CD4-positive, alpha-beta T cell treated with Interleukin-15 for 1 hour (primary cell): ENCODE measurements at places on chromosomes 1 and 21.

- no peak for DNase-seq
Measured at GRCh38 chr1:104768466-104768865, 1018.8 kb downstream of the AMY1C start.

GRCh38 chr1:196372896-196373536 lies 235.2 kb downstream of the KCNT2 start:
- DNase-seq, result no peak

DNA sequence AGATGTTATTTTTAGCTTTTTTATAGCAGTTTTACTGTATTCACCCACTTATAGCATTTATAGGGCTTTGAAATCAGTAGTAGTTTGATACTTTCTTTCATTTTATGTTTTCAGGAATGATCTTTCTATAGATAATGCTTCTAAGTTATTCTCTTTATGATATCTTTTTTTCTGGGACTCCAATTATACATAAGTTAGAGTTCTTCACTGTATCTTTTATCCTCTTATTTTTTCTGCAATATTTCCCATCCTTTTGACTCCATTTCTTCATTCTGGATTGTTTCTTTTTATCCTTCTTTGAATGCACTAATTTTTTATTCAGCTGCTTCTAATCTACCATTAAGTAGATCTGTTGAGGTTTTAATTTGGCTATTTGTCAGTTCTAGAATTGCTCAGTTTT lies 73.1 kb downstream of the FMN2 start:
- no peak for DNase-seq

GRCh38 chr1:155884031-155884960 lies 24.9 kb downstream of the SYT11 start:
- DNase-seq, result no peak

DNA sequence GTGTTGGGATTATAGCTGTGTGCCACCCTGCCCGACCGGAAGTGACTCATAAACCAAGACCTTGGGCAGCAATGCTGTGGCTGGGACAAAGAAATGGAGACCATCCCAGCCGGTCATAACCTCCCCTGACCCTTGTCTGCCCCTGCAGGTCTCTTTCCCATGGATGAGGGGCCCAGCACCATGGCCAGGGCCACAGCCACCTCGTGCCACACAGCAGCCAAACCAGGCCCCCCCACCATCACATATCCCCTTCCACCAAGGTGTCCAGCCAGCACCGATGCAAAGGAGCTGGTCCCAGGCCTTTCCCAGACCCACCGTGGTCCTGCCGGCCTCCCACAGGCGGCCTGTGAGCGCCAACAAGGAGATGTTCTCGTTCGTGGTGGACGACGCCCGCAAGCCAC lies 42.2 kb downstream of the FHAD1 start:
- DNase-seq, result no peak

DNA sequence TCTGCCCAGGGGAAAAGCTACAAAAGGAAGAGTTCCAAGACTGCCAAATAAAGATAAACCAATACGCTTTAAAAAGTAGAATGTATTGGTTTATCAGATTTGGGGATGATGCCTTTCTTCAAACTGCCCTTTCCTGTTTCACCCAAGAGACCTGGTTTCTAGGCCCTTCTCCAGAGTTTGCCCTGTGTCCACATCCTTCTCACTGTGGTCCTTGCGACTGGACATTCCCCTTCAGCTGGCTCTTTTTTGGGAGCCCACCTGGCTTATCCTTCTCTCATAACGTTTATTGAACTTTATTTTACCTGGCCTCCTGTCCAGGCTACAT lies 490 bp upstream of the CZIB start:
- no peak for DNase-seq

DNA sequence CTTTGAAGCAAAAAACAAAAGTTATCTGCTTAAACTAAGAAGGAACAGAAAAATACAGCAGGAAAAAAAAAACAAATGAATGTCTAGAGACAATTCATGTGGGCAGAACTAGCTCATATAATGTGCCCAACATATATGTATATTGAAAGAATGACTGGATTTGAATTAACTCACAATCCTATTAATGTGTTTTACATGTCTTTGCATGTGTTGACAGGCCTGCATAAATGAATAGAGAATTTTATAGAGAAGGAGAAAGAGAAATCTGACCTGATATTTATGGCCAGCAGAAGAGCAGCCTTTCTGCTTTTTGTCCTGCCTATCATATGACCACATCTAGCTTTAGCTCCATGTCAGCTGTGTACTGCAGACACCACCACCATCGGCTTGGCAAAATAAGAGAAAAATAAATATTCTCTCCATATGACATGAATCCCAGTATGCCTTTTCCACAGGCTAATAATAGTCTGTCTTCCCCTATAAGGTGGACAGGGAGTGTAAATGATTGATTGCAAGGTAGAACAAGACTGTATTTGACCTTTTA lies 171.5 kb upstream of the PALMD start:
- DNase-seq, result no peak

- DNase-seq, result no peak
Measured at GRCh38 chr1:224679606-224680005, 63.5 kb downstream of the CNIH3 start.

DNA sequence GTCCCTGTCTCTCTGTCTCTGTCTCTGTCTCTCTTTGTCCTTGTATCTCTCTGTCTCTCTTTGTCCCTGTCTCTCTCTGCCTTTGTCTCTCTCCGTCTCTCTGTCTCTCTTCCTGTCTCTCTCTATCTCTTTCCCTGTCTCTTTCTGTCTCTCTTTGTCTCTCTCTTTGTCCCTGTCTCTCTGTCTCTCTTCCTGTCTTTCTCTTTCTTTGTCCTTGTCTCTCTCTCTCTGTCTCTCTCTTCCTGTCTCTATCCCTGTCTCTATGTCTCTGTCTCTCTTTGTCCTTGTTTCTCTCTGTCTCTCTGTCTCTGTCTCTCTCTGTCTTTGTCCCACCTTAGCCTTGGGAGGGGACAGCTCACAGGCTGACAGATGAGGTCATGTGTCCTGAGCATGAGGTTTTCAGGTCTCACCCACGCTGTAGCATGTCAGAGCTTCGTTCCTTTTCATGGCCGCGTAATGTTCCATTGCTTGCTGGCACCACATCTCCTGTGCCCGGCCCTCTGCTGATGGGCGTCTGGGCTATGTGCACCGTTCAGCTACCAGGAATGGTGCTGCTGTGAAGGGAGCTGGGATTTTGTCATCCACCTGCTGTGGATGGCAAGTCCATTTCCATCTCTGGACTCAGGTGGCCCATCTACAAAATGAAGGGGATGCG lies 27.6 kb downstream of the TP73 start:
- DNase-seq, result no peak

DNA sequence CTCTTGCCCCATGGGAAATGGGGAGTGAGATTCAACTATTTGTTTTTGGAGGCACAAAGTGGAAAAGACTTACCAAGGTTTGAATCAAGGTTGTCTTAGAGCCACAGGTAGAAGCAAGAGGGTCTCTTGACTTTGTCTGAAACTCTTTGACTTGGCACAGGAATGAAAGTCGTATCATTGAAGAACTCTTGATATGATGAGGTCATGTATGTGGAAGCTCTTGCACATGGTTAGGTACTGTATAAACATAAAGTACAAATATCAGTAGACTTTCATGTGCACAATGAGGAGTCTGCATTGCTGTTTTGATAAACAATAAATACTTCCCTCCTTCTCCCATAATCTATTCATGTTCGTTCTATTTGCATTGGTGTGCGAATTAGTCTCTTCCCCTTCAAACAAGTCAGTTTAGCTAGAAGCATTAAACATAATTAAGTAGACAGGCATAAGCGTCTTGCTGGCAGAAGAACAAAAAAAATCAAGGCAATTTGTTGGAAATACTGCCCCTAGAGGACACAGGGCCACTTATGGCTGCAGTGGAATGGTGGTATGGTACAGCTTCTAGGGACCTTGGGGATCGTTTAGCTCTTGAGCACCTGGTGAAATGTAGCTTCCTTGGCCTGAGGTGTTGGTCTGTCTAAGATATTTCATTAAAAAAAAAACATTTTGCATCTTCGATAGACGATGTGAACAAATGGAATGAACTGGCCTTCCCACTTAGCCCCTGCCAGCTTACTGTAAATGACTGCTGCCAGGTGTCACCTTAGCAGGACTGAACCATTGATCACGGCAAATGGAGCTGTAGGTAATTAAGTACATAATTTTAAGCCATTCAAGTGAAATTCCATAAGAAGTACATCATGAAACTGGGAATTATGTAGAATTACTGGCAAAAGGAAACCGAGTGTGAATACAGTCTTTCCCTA lies 218.0 kb upstream of the GALNT2 start:
- DNase-seq, result no peak

GRCh38 chr1:229887043-229887822 lies 179.8 kb upstream of the GALNT2 start:
- DNase-seq, result no peak

DNA sequence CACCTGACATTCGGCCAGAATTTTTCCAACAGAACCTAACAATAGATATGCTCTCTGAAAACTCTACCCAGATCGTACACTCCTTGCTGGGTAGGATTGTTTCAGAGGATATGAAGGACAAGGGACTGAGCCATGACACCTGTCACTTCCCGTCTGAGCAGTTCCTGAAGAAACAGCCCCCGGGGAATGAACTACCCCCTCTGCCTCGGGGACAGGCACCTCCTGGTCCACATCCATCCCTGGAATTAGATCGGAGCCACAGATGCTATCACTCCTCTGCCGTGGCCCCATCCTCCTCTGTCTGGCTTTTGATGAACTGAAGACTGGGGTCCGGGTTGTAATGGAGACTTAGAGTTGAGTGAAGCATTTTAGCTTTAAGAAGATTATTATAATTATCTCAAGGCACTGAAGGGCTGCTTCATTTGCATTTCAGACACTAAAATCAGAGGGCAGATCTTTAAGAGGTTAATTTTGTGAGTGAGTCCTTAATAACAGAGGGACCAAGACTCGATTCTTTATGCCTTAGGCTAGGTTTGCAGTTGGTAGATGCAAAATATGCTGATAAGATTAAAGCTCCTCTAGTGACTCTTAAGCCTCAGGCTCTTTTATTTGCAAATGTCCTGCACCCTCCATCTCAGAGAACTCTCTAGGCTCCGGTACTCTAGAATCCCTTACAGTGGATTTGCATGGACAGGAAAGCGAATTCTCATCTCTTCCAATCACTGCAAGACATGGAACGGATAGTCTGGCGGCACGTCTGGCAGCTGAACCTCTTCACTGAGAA lies 333.8 kb downstream of the KIF26B start:
- DNase-seq, result no peak

DNA sequence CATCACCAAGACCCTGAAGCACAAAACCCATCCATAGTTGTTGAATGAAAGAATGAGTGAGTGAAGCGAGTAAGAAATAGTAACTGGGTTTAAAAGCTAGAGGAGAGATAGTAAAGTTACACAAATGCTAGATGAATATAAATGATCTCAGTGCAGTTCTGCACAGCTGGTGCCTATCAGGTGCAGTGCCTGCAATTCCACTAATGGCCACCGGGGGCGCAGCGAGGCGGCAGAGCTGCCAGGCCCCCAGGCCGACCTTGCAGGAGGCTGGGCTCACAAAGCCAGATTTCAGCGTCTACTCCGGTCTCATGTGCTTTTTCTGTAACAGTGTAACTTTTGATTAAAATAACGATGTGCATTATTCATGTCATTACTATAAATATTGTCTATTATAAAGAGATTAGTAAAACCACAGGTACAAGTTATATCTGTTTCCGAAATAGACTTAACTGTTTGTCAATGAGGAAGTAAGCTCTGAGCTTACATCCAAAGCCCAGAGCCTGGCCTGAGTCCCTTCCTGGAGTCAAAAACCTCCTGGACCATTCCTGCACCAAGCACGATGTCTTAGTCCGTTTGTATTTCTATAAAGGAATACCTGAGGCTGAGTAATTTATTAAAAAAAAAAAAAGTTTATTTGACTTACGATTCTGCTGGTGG lies 477.6 kb downstream of the NPHP4 start:
- peak; percentile 50 for DNase-seq

DNA sequence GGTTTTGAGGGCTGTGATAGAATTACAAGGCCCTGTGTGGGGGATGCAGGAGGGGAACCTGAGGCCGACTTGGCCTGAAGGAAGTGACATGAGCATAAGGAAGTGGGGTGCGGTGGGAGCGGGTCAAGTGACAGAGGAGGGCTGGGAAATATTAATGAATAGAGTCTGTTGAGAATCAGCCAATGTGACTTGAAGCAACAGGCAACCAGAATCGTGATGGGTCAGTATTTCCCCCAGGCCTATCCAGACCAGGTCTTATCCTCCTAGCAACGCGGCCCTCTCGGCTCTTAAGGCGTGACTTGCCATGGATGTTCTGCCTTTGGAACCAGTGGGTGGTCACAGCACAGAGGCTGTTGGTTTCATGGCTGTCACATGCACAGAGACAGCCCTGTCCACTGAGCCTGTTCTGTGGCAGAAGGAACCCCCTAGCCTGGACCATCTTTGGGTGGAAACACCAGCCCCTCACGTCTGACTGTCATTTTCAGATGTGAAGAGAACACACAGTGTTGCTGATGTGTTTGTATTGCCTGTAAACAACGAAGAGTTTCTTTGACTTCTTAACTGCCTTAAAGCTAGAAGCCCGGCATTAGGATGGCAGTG lies 468.8 kb downstream of the CAMTA1 start:
- no peak for DNase-seq

GRCh38 chr1:175250027-175250426 lies 57.5 kb upstream of the KIAA0040 start:
- DNase-seq, result no peak

DNA sequence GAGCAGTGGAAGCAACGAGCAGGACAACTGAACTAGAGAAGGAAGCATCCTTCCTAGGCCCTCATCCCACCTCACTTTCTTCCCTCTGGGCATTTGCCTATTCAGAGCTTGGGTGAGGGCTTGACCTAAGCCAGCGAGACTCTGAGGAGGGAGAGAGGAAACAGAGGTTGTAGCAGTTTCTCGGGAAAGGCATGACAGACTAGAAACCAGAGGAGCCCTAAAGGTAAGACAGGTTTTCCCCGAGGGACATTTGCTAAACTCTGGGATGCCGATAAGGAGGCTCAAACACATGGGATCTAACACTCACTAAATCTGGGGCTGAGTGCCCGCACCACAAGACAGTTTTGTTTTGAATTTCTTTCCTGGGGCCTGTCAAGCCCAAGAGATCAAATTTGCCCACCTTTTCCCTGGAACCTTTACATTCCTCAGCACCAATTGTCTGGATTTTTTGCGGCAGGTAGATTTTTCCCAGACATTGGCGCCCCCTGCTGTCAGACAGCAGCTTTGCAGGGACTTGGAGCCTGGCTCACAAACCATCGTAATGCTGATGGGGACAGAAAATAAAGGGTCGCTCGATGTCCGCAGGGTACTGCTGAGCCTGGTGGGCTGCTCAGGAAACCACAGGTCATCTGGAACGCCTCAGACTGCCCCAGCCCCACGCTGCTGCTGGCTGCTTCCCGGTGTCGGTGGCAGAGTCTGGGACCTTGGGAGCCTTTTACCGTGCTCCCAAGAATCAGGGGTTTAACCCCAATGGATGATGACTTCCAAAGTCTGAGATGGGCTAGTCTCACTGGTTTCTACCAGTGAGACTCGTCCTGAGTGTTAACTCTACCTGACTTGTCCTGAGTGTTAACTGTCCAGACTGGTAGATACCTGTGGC lies 23.4 kb upstream of the TSPAN2 start:
- peak; percentile 43 for DNase-seq

- no peak for DNase-seq
Measured at GRCh38 chr1:118143831-118144230, 41.2 kb downstream of the SPAG17 start.

- DNase-seq, result no peak
Measured at GRCh38 chr1:209534496-209535250, 48.8 kb upstream of the CAMK1G start.
